ENCODE measurements at places on chromosomes 12 and 14. TPM values are rescaled to one million over a fixed set of nuclear protein-coding genes. Genes with fewer than 3 reads are reported as not detected.

DNA sequence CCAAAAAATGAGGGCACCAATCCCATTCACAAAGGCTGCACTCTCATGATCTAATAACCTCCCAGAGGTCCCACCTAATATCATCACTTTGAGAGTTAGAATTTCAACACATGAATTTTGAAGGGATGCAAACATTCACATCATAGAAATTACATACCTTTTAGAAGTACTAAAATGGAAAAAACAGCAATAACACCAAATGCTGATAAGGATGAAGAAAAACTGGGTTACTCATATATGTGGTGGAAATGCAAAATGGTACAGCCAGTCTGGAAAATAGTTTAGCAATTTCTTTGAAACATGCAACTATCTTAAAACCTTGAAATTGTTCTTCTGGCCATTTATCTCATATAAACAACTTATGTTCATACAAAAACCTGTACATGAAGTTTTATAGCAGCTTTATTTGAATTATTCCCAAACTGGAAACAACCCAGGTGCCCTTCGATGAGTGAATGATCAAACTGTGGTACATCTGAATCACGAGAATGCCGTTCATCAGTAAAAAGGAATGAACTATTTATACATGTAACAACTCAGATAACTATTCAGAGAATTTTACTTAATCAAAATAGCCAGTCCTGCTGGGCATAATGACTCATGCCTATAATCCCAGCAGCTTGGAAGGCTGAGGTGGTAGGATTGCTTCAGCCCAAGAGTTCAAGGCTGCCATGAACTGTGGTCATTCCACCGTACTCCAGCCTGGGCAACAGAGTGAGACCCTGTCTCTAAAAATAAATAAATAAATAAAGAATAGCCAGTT lies 109.4 kb upstream of the SSTR1 start:
- DNase-seq: no peak

The GPR84 gene
- 23.5 TPM for total RNA-seq

- DNase-seq: no peak
Observed at GRCh38 chr14:21768116-21768874, 94.7 kb upstream of the OR4E1 start.

The FBRSL1 gene
- 38.0 TPM for total RNA-seq

- DNase-seq: no peak
Observed at GRCh38 chr12:43294916-43295315, 257.1 kb downstream of the ADAMTS20 start.

The NTF3 gene
- not detected for total RNA-seq

- no peak for DNase-seq
Observed at GRCh38 chr14:26596543-26597061, 1.2 kb downstream of the NOVA1 start.

- DNase-seq: peak; percentile 77
Observed at GRCh38 chr14:104735830-104736642, 12.0 kb downstream of the ADSS1 start.

DNA sequence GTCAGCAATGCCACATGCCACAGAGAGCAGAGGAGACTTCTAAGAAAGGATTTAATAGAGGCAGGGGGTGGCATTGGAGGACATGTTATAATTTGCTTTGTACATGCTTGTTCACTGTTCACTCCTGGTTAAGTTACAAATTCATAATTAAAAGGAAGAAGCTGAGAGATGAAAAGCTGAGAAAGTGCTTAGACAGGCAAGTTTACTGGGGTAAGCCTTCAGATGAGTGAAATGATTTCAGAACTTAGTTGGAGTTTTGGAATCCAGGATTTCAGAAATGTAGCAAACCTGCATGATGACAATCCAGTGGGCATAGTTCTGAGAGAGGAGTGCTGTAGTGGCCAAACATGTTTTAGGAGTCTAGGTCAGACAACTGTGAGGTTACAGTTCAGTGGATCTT lies 67.3 kb upstream of the FBXO33 start:
- no peak for DNase-seq

DNA sequence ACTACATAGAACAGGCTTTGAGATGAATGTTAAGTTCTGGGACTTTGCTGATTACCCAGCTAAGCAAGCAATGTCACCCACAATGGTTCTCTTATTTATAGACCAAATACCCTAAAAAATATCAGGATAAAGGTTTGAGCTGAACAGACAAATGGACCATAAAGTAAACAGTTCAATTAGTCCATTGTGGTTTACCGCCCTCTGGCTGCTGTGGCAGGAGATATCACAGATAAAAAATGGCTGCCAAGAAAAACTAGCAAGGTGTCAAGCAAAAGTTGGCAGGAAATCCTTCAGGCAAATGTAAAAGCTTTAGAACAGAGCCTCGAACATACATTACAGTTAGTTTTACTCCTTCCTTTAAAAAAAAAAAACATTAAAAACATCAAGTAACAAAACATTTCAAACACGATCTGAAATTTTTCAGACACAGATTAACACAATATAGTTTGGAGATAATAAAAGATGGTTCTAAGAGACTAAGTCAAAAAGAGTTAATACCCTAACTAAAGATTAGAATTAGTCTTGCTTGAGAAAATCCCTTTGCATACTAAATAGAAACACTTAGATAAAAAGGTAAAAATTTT lies 41.3 kb downstream of the MED13L start:
- DNase-seq: peak; percentile 75

The SIRT4 gene
- 2.6 TPM for total RNA-seq
